ENCODE measurements at places on chromosomes 3 and 15.
A peak's percentile ranks its signal among the peaks of the same experiment; 100 is the strongest.

DNA sequence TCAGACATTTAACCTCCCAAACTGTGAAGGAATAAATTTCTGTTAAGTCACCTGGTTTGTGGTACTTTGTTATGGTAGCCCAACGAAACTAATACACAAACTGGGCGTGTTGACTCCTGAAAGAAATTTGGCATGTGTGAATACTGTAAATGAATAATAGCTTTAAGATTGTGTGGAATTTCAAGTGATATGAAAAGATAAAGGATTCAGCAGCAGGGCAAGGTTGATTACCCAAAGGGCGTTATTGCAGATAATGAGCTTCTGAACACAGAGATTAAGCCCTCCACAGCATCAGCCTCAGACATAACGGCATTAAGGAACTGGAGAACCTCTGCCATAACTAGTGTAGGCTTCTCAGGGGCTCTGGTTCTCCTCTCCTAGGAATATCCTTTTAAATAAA lies 451.5 kb upstream of the NECTIN3 start:
- no peak for DNase-seq

DNA sequence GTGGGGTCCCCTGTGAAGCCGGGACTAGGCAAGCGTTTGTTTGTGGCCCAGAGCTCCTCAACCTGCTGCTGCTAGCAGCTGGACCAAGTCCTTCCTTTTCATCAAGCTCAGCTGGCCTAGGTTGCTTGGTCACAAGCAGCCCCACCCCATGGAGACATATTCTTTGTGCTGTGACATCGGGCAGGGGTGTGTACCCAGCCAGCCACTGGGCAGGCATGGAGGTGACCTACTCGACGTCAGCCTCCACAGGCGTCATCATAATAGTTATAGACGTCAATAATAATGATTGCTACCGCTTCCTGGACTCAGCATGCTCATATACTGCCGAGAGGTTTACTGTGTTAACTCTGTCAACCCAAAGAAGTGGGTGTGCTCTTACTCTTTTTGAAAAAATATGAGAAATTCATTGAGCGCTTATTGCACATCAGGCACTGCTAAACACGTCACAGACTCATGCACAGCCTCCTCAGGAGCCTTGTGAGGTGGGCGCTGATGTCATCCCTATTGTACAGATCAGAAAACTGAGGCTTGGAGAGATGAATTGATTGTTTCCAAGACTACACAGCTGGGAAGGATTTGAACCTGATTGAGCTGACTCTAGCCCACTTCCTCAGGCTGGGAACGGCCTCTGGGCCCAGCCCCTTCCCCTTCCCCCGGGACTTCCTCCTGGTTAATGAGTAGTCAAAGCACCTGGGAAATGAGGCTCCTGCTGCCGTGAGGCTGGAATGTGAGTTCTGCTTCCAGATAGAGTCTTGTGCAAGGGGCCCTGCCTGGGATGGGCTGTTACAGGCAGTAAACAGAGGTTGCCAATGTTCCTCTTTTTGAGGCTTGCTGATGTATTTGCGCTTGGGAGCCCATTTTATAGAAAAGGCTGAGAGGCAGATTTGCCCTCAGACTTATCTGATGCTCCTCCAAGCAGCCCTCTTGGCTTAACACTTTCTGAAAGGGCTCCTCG lies 16.2 kb downstream of the SLC6A6 start:
- no peak for DNase-seq

- DNase-seq, result no peak
Measured at GRCh38 chr3:15284121-15284889, 48.1 kb downstream of the SH3BP5 start.

DNA sequence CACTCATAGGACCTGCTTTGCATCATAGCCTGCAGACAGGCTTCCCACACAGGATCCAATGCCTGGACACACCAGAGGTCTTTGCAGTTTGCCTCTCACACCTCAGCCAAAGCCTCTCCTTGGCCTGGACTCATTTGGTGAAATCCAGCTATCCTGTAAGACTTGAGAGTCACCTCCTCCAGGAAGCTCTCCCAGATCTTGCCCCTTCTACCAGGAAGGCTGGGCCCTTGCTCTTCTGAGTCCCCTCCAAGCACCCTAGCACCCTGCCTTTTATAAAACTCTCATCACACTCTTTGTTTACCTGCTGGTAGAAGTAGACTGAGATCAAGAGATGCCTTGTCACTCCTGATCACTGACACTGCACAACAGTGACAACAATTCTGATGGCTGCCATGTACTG lies 66.8 kb upstream of the GLCE start:
- DNase-seq, result no peak

GRCh38 chr15:70831094-70831911 lies 22.7 kb downstream of the LARP6 start:
- no peak for DNase-seq

DNA sequence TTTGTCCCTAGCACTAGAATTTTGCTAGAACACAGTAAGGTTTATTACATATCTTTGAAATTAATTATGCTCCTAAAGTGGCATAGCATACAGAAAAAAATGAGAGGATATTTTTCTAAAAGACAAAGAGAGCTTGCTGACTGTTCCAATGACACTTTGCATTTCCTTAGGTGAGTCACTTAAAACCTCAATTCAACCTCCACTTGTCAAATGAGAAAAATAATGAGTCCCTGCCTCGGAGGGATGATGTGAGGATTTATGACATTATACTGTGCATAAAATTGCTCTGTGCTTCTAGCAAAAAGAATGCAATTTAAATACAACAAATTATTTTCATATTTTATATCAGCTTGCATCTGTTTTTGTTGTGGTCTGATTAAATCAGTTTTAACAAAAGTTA lies 1417.0 kb upstream of the ALCAM start:
- DNase-seq, result no peak

DNA sequence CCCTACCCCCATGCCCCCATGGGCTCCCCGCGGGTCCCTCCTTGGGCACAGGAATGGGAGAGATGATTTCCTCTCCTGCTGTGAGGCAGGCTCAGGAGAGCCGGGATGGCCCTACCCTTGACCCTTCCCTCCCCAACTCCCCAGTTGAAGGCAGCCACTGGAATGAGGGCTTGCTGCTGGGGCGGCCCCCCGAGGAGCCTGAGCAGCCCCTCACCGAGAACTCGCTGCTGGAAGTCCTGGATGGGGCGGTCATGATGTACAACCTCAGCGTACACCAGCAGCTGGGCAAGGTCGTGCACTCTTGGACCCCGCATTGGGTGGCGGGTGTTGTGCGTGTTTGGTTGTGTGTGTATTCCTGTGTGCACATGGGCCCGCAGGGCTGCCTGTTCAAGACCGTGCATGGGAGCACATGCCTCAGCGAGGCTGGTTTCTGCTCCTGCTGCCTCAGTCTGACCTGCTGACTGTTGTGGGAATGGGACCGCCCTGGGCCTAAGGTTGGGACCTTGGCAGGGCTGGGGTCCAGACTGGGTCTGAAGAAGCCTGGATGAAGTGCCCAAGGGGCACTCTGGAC lies 14.0 kb downstream of the AMIGO3 start:
- no peak for DNase-seq

- peak; percentile 5 for DNase-seq
Measured at GRCh38 chr15:66291816-66292570, 1.4 kb upstream of the DIS3L start.

DNA sequence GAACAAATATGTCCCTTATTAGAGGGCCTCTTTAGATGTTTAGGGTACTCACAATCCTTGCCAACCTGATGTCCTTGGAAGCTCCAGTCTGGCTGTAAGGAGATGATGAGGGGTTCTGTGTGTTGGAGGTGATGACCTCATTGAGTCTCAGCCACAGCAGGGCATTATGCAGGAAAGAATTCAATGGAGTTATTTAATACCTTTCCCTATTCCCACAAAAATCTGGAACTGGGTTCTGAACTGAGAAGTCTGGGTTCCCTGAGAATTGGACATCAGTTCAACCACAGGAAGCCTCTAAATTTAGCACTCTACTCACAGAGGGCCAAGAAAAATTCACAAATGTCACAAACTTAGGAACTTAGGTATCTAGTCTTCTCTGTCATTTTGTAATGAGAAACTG lies 36.9 kb downstream of the SLC35A5 start:
- DNase-seq, result no peak

- no peak for DNase-seq
Measured at GRCh38 chr15:83720468-83720867, 66.5 kb downstream of the ADAMTSL3 start.

- DNase-seq, result no peak
Measured at GRCh38 chr3:49132437-49133225, at the start of gene LAMB2. Gene LAMB2 (minus strand): TSS chr3:49133050. CDS start chr3:49132867, 183 bp downstream.

- DNase-seq, result no peak
Measured at GRCh38 chr3:63845215-63845614, 18.4 kb downstream of the THOC7 start.

DNA sequence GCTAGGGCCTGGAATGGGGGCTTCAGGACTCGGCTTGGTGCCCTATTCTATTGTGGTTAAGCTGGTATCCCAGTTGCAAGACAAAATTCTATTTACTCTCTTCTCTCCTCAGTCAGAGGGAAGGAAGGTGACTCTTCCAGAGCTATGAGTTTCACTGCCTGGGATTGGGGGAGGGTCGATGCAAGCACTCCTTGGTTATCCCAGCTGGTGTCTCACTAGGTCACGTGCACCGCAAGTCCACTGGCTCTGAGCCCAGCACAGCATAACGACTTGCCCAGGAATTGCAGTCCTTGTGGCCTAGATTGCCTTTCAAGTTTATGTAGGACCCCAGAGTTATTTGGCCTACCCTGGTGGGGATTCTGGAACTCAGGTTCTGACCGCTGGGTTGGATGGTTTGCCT lies 958.8 kb downstream of the IGSF11 start:
- no peak for DNase-seq

GRCh38 chr3:131224886-131225550 lies 156.6 kb upstream of the NUDT16 start:
- no peak for DNase-seq

- no peak for DNase-seq
Measured at GRCh38 chr3:61422945-61423673, 138.3 kb upstream of the PTPRG start.

GRCh38 chr3:127760361-127760760 lies 62.0 kb downstream of the MGLL start:
- DNase-seq, result no peak

DNA sequence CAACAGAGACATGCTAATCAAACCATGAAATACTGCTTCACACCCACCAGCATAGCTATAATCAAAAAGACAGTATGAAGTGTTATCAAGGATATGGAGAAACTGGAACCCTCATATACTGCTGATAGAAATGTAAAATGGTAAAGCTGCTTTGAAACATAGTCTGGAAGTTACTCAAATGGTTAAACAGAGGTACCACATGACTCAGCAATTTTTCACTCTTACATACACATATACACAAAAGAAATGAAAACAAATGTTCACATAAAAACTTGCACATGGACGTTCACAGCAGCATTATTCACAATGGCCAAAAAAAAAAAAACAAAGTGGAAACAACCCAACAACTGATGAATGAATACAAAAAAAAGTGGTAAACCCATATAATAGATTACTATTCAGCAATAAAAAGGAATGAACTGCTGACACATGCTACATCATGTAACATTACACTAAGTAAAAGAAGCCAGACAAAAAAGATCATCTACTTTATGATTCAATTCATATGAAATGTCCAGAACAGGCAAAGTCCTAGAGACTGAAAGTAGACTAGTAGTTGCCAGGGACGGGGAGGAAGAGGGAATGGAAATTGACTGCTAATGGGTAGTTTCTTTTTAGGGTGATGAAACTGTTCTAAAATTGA lies 23.2 kb downstream of the ZNF148 start:
- DNase-seq, result no peak

GRCh38 chr3:188283347-188283746 lies 129.4 kb downstream of the LPP start:
- no peak for DNase-seq

DNA sequence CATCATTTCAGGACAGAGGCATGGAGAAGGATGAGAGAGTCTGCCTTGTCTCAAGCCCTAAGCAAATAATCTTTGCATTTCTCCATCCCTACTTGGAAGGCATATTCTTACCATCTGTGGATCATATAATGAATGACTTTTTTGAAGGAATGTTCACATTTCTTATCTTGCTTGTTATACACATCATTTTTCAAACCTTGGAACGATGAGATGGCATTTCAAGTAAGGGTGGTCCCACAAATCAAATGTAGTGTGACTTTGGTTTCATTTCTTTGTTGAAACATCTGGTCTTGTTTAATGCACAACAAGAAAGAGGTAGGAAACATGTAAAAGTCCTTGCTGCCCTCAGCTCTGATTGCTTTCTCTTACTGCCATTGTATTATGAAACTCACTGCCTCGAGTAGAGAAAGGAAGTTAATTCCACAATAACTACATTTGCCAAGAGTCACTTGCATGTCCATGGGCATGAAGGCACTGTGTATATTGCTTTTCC lies 32.1 kb downstream of the RBMS3 start:
- DNase-seq, result no peak

DNA sequence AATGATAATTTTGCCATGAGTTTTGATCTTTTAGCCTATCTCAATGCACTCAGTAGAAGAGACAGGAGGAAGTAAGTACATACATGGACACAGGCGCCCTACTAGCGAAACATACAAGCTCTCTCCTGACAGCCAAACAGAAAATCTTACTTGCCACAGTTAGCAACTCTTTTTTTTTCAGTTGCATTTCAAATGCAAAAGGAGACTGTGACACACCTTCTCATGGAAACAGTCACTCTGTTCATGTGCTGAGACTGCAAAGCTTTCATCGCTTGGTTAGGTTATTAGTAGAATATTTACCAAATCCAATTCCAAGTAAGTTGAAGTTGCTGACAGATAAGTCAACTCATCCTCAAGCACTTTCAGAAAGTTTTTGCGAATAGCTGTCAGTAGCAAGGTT lies 223.3 kb downstream of the FOXP1 start:
- peak; percentile 32 for DNase-seq

DNA sequence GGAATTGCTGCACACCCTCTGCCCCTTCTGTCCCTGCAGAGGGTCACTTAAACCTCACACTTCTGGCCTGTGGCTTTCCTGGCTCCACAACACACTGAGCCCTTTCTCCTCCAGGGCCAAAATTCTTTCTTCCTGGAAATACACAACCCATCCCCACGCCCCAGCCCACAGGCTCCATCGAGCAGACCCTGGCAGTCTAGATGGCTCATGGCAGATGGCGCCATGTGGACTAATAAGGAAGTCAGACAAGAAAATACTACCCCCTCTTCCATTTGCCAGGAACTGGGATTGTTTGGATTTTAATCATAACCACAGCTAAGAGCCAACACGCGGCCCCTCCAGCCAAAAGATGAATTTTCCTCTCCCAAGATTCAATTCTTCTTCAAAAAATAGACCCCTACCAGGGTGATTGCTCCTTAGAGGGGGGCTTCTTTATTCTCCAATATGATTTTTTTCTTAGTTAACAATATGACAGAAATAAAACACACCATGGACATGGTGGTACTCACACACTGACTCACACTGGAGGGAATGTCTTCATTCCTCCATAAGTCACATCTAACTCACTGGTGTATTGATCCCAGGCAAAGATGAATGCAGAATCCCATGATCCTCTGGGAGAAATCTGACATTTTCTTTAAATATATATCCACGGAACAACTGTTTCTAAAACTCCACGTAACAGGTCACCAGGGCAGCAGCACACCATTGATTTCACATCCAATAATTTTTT lies 111.5 kb downstream of the NTRK3 start:
- DNase-seq, result no peak

DNA sequence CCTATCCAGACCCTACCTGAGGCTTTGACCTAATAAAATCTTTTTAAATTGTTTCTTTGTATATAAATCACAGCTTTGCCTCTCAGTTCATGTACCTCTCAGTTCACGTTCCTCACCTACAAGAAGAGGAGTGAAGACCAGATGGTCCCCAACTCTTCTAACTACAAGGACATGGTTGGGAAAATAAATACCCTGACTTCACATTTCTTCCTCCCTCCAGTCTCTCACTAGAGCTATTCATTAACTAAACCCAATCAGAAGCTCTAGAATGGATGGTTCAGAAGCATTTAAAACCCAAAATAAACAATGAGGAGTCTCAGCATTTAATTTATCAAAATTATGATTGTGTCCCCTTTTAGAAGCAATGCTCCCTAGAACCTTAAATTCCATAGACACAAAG lies 97.3 kb upstream of the AGTR1 start:
- DNase-seq, result no peak

All from CD4-positive, alpha-beta T cell treated with Interleukin-17A for 4 hours (primary cell).